CD4-positive, alpha-beta T cell treated with Interleukin-21 for 1 hour (primary cell): ENCODE measurements at places on chromosomes 1 and 21.

DNA sequence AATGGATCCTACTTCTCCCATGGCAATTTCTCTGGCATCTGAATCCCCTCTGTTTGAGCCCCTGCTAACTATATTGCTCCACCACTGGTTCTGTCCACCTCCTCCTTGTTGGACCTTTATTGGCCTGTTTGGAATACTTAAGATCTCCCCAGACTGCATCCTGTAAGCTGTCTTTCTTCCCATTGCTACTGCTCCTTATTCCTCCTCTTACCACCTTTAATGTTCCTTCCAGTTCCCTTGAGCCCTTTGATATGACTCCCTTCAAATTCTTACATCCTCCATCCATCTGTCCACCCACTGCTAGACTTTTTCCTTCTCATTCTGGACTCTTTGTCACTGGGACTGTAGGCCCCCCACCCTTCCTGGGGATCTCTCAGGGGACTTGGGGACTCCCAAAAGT is 31.0 kb downstream of the LRIG2 start:
- no peak for DNase-seq

DNA sequence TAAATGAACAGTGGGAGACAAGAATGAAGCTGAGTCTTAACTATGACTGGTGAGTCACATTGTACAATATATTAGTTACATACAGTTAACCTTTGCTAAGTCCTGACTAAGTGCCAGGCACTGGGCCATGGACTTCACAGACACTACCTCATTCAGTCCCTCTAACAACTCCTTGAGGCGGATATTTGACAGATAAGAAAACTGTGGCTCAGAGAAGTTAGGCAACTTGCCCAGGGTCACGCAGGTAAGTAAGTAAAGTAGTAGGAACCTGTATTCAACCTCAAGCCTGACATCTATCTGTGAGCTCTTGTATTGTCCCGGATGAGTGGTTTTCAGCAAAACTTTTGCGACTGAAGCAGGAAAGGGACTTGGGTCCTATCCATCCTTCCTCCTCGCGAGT is 62.1 kb downstream of the GNG12 start:
- DNase-seq = no peak

GRCh38 chr1:55684131-55684650 is 469.0 kb upstream of the USP24 start:
- no peak for DNase-seq

DNA sequence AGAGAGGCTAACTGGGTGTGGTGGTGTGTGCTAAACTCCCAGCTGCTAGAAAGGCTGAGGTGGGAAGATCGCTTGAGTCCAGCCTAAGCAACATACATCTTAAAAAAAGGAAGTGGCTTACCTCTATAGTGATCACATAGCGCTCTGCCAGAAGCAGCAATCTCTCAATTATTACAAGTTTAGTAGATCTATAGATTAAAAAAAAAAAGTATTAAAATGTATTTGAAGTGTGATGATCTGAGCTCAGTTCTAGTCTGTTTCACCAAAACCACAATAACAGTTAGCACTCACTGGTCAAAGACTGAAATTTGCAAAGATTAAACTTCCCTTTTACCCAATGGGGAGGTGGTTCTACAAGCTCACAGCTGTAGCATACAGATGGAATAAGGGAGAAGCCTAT is 76.3 kb downstream of the USP24 start:
- DNase-seq = peak; percentile 35

GRCh38 chr1:203408486-203409481 is 57.9 kb upstream of the FMOD start:
- no peak for DNase-seq

- DNase-seq = no peak
Measured at GRCh38 chr1:86567341-86567740, 20.5 kb downstream of the CLCA4 start.

- no peak for DNase-seq
Measured at GRCh38 chr1:59356627-59357026, 59.7 kb downstream of the FGGY start.

DNA sequence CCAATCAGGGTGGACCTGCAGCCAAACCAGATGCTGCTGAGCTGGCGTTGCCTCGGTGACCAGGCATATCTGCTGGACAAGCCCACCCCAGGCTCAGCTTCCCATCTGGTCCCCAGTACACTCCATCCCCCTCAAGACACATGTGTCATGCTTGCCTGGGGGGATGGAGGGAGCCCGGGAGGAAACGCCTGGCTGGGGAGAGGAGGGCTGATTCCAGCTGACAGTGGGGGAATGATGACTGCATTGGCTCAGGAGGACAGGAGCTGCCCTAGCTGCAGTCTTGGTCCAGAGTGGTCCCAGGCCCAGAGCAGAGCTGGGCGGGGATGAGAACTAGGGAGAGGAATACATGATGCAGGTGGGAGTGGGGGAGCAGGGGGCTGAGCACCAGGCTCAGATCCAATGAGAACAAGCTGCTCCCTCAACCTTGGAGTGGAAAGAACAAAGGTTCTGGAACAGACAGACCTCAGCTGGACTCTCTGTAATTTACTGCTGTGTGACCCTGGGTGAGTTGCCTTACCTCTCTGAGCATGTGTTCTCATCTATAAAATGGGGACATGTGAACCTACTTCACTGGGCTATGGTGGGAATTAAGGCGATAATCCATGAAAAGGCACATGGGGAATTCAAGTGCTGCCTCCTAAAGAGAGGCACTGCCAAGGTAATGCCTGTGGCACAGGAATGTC is 23.1 kb upstream of the ECE1 start:
- DNase-seq = no peak

DNA sequence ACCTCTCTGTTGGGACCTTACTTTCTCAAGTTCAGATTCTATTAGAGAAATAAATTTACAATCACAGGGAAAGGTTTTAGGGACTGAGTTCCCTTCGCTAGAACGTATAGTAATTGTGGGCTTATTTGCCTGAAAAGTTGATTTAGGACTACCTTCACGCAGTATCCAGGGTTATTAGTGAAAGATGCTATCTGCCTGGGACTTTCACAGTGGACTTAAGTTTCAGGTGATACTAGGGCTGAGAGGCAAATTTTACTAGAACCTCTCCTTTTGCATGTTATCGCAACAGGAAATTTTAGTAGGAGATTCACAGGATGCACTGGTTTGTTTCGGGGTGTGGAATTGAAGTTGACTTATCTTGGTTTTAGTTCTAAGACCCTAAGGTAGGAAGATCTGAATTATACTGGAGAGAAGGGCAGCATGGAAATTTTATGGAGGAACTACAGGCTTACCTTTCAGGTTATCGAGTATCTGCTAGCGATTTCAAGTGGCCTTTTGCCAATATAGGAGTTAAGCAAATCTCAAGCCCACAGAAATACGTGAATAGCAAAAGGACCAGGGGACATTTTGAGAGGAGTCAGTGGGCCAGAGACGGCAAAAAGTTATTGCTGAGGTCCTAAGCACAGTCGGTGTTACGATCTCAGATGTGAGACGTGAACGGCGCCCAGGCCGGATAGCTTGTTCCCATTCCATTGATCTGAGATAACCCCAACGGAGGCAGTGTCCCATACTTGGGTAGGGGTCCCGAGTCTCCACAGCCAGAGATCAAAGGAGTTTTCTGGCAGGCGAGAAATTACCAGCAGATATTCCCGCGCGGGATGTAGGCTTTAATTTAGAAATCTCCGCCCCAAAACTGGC is 723 bp upstream of the GNAI3 start:
- peak; percentile 21 for DNase-seq

DNA sequence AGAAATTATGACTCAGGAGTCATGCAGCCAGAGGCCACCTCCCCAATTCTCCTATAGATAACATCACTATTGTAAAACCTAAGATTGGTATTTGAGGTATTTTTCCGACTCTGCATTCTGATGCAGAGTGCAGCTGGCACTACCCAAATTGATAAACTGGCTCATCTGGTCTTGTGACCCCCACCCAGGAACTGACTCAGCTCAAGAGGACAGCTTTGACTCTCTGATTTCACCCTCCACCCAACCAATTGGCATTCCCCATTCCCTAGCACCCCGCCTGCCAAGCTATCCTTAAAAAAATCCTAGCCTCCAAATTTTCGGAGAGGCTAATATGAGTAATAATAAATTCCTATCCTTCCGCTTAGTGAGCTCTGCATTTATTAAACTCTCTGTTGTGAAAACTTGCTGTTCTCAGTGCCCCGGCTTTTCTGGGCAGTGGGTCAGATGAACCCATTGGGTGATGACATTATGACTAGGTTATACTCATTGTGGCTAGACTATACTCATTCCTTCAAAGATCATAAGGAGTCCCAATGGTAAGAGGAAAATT is 39.4 kb upstream of the EPS15 start:
- DNase-seq = no peak

GRCh38 chr1:183693521-183693920 is 40.4 kb upstream of the APOBEC4 start:
- DNase-seq = no peak

GRCh38 chr21:35394049-35394448 is 344.9 kb upstream of the RUNX1 start:
- DNase-seq = no peak

GRCh38 chr21:44049182-44049581 is 37.1 kb downstream of the TRAPPC10 start:
- no peak for DNase-seq

DNA sequence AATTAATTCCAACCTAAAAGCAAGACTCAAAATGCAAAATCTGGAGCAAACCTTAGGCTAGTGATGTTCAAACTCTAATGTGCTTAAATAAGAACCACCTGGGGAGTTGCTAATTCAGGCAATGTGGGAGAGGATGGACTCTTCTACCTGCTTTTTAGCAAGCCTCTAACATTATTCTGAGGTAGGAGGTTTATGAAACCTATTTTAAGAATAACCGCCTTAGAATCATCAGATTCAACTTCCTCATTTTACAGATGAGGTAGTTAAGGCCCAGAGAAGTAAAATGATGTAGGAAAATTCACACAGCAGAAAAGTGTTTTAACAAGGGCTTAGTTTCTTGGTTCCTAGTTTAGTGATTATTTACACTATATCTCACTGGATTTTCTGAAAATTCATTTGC is 8.6 kb upstream of the NTNG1 start:
- DNase-seq = no peak

DNA sequence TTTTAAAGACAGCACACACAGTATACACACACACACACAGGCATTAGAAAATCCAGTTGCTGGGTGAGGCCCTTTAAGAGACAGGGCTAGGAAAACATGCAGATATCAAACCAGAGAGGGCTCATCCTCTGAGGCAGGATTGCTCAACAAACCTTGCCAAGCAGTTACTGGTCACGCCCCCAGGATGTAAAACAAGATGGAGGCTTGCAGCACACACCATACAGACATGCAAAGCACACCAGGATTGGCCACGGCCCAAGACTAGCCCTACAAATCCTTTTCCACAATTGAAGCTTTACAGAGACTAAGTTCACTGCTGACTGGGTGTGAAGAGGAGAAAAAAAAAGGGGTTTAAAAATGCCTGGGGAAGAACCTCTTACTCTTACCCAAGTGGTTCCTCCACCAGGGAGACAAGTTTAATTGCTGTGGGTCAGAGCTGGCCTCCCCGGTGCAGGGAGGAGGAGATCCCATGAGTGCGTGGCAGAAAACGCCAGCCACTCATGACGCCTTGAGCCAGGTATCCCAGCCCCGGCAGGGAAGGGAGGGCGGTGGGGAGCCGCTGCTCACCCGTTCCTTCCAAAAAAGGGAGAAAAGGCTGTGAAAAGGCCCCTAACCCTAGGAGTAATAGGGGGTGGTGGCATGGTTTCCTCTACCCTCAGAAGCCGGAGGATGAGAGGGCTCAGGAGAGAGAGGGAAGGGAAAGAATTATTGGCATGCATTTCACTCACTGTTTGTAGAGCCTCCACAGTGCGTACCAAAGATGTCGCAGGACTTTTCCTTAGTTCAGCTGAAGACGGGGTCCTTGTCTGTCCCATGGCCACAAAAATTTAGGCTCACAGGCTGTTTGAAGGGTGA is 594.6 kb upstream of the ZP4 start:
- DNase-seq = no peak

- no peak for DNase-seq
Measured at GRCh38 chr21:25254491-25255174, 352.6 kb downstream of the MRPL39 start.

GRCh38 chr1:164369698-164370365 is 189.2 kb upstream of the PBX1 start:
- DNase-seq = no peak

GRCh38 chr1:202130816-202131522 is 8.3 kb downstream of the GPR37L1 start:
- no peak for DNase-seq

DNA sequence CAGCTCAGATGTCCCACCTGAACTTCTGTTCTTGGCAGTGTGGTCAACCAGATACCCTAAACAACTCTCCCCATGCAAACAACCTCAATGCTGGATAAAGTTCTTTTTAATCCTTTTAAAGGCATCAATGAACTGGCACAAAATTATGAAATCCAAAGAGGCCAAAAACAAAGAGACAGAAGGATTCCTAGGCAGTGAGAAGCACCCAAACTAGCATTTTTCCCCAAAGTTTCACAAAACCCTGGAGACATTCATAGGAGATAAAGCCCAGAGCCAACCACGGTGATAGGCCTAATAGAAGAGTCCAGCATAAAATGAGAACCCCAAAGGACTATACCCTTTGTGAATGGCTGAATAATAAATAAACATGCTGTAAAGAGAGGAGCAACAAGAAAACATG is 50.7 kb downstream of the MATN1 start:
- DNase-seq = no peak

- DNase-seq = no peak
Measured at GRCh38 chr1:47507881-47508701, 70.2 kb downstream of the FOXD2 start.

GRCh38 chr21:35203093-35203977 is 154.2 kb upstream of the RUNX1 start:
- DNase-seq = no peak
